ENCODE measurements at places on chromosomes 2 and 18. TPM values are rescaled to one million over a fixed set of nuclear protein-coding genes. Genes with fewer than 3 reads are reported as not detected.

The TAF4B gene
- 4.6 TPM for total RNA-seq

The FNDC4 gene
- total RNA-seq = 3.7 TPM

The PPP1R1C gene
- total RNA-seq = 2.6 TPM

The TSPYL6 gene
- not detected for total RNA-seq

The LAMA3 gene
- total RNA-seq = 55.8 TPM

The REG3A gene
- not detected for total RNA-seq

The ITM2C gene
- 79.2 TPM for total RNA-seq
